Stimulated activated CD4-positive, alpha-beta T cell treated with anti-CD3 and anti-CD28 coated beads, Interleukin-15, amount 100 ng/mL, for 1 hour (primary cell): ENCODE measurements at places on chromosomes 11 and 22.

- DNase-seq, result no peak
Observed at GRCh38 chr11:124069429-124070401, 28.6 kb upstream of the OR10G7 start.

- DNase-seq, result no peak
Observed at GRCh38 chr22:25569361-25569760, 4.9 kb downstream of the GRK3 start.

- DNase-seq, result no peak
Observed at GRCh38 chr11:19400296-19400695, 159.6 kb upstream of the E2F8 start.

GRCh38 chr11:1008001-1008802 lies 28.3 kb downstream of the MUC6 start:
- DNase-seq, result no peak

GRCh38 chr11:95512177-95512576 lies 277.4 kb downstream of the FAM76B start:
- no peak for DNase-seq

- DNase-seq, result no peak
Observed at GRCh38 chr22:22720724-22721261, 76.4 kb downstream of the GGTLC2 start.

- no peak for DNase-seq
Observed at GRCh38 chr11:12245091-12245490, 132.3 kb upstream of the PARVA start.
